Upper lobe of left lung (tissue), 6 donors: ENCODE measurements at places on chromosomes 7 and 10. TPM values are rescaled to one million over a fixed set of nuclear protein-coding genes. Genes with fewer than 3 reads are reported as not detected.

HMX2 gene
- total RNA-seq: not detected

CPA2 gene
- 2.8 TPM for total RNA-seq

DNA sequence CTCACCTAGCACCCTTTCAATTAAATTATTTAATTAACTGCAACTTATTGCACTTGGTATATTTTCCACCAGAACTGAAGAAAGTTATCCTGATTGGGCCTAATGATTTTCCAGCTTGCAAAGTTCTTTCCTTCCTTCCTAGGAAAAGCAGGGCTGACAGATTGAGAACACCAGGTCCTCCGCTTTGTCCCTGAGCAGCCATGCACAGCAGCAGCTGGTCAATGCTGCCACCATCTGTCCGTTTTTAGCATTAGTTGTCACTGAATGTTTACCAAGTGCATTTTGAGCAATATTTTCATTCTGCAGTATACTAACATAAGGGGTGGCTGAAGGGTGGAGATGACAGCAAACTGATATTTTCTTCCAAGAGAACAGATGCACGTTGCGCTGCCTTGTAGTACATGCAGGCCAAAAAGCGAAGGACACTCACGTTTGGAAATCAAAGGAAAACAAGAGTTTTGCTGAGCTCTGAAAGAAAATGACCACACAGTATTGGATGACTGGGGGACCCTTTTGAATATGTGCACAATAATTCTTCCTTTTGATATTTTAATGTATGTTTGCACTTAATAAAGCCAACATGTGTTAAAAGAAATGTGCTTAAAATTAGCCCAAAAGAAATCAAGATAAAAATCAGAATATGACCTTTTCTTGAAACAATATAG lies 248.8 kb upstream of the PTN start:
- no peaks in the 10 kb centered on the region for H3K27me3 ChIP-seq
- H3K36me3 ChIP-seq: no peaks in the 10 kb centered on the region
- H3K27ac ChIP-seq: no peak overlapping the region
- peak; percentile 47 for DNase-seq
- H3K4me1 ChIP-seq: peaks cover 4% of the 10 kb centered on the region

LIPF gene
- total RNA-seq: not detected

DNA sequence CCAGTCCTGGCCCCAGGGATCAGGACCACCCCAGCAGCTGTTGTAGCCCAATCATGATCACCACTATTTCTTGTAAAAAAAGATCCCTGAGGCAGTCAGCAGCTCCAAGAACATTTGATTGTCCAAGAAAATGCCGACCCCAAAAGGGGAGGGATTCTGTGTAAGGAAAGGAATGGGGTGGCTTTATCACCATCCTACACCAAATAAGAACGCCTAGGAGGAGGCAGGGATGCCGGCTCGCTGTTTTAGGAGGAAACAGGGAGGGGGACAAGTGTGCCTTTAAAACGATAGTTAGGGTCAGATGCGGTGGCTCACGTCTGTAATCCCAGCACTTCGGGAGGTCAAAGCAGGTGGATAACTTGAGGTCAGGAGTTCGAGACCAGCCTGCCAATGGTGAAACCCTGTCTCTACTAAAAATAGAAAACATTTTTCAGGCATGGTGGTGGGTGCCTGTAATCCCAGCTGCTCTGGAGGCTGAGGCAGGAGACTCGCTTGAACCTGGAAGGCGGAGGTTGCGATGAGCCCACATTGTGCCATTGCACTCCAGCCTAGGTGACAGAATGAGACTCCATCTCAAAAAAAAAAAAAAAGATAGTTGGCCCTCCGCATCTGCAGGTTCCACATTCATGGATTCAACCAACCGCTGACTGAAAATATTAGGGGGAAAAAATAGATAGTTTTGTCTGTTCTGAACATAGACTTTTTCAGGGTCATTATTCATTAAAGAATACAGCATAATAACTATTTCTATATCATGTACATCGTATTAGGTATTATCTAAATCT lies 63.6 kb downstream of the PDIA4 start:
- no peak overlapping the region for H3K27ac ChIP-seq
- H3K4me3 ChIP-seq: peak overlapping the region; percentile 42
- H3K36me3 ChIP-seq: no peaks in the 10 kb centered on the region
- H3K4me1 ChIP-seq: peaks cover 10% of the 10 kb centered on the region

GRCh38 chr7:79293655-79294142 lies 159.8 kb downstream of the MAGI2 start:
- H3K4me3 ChIP-seq: no peak overlapping the region
- H3K4me1 ChIP-seq: no peaks in the 10 kb centered on the region
- DNase-seq: peak; percentile 76
- H3K27ac ChIP-seq: no peak overlapping the region

PIP gene
- total RNA-seq: not detected

DNA sequence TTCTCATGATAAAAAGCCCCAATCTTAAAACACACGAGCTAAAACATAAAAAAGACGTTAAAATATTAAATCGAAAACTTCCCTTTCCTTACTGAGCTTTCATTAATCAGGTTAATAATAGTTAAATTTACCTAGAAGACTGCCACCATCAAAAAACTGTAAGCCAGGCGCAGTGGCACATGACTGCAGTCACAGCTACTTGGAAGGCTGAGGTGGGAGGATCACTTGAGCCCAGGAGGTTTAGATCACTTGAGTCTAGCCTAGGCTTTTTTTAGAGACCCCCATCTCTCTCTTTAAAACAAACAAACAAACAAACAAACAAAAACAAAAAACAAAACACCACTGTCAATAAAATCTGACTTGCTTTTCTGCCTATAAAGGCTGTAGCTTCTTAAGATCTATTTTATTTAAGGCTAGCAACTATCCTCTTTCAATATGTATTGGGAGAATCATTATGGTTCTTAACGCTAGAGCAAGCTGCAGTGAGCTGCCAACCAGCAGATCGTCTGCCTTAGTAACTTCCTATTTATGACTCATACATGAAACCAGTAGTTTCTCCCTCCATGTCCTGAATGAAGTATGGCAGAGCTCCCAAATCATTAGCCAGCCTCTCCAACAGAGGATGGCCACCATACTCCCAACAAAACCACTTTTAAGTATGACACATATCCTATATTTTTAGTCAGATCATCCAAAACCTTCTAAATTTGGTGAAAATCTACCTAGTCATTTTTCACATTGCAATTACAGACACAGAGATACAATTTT lies 163.7 kb downstream of the SRPK2 start:
- H3K36me3 ChIP-seq: no peaks in the 10 kb centered on the region
- H3K27ac ChIP-seq: no peak overlapping the region
- H3K4me3 ChIP-seq: no peak overlapping the region
- peaks cover 12% of the 10 kb centered on the region for H3K4me1 ChIP-seq
- no peak for DNase-seq
- H3K27me3 ChIP-seq: no peaks in the 10 kb centered on the region

- peak; percentile 17 for DNase-seq
- no peak overlapping the region for H3K27ac ChIP-seq
- H3K4me1 ChIP-seq: peaks cover 25% of the 10 kb centered on the region
- H3K27me3 ChIP-seq: no peaks in the 10 kb centered on the region
Observed at GRCh38 chr10:132390921-132391675, 5.9 kb upstream of the PWWP2B start.

NUDCD3 gene
- 85.7 TPM for total RNA-seq

DNA sequence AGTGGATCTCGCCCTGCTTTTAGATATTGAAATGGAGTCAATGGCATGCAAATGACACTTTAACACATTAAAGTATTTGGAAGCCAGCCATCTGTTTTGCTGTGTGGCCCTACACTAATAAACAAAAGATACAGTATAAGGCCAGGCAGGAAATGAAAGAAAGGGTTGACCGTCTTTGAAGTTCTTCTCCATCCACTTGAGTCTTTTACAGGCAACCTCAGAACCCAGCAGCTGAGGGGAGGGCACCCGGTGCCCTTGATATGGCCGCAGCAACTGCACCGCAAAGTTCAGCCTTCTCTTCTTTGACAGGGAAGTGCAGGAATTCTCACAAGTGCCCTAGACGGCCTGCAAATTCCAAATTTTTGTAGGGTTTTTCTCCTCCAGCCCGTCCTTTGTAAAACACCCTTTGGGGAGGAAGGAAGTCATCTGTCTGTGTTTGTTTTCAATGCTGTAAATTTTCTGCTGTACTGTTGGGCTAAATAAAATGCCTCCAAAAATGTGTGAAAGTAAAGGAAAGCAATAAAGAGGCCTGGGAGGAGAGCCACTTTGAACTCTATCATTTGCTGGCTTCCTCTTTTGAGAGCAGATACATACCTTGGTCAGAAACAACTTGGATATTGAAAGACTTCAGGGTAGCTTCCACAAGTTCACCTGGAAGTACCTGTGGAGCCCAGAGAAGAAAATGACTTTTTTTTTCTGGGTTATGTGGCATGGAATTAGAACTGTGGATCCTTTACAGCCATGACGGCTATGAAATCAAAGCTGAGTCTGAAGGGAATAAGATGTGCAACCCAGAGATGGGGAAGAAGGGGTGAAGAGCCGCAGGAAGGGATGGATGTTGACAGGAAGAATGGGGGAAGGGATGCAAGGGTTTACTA lies 3.6 kb downstream of the HOXA1 start:
- H3K4me1 ChIP-seq: peaks cover 4% of the 10 kb centered on the region
- H3K36me3 ChIP-seq: no peaks in the 10 kb centered on the region
- no peak overlapping the region for H3K4me3 ChIP-seq
- no peak for DNase-seq
- no peak overlapping the region for H3K27ac ChIP-seq

- peaks cover 4% of the 10 kb centered on the region for H3K4me1 ChIP-seq
- no peak overlapping the region for H3K4me3 ChIP-seq
- no peaks in the 10 kb centered on the region for H3K36me3 ChIP-seq
- no peaks in the 10 kb centered on the region for H3K27me3 ChIP-seq
- H3K27ac ChIP-seq: no peak overlapping the region
Observed at GRCh38 chr10:47347303-47347675, 874 bp upstream of the RBP3 start.

- no peaks in the 10 kb centered on the region for H3K27me3 ChIP-seq
- no peak overlapping the region for H3K27ac ChIP-seq
- no peaks in the 10 kb centered on the region for H3K36me3 ChIP-seq
- H3K4me3 ChIP-seq: no peak overlapping the region
Observed at GRCh38 chr10:116296291-116296721, 23.3 kb upstream of the GFRA1 start.

DNA sequence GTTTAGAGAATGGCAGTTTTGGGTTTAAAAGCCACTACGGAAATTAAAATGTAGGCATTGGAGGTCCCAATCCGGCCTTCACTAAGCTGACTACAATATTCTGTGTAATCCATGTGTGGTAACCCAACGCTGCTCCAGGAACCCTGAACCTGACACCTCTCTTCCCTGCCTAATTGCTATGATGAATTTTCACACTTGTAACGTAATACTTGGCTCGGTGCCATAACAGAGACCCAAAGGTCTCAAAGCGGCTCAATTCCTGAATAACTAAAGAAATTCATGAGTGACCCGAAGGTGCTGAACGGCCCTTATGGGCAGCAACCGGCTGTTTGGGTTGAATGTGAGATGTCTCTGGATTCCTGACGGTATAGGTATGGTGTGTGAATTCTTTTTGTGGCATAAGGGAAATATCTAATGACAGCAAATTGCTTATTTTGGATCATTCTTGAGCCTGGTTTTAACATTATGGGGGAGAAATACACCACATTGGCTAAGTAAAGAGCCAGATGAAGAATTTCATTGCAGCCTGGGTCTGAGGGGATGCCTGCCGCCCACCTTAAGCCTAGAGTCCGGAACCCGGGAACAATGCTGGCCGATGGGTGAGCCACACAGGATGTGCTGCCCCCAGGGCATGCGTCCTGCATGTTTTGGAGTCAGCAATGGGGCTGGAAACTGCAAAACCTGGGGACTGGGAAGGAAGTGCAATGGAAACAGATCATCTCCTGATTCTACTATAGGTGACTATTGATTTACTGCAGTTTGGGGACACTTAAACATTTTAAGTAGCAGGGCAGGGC lies 69.7 kb upstream of the FZD8 start:
- H3K27ac ChIP-seq: no peak overlapping the region
- no peak for DNase-seq
- H3K4me1 ChIP-seq: no peaks in the 10 kb centered on the region

DNA sequence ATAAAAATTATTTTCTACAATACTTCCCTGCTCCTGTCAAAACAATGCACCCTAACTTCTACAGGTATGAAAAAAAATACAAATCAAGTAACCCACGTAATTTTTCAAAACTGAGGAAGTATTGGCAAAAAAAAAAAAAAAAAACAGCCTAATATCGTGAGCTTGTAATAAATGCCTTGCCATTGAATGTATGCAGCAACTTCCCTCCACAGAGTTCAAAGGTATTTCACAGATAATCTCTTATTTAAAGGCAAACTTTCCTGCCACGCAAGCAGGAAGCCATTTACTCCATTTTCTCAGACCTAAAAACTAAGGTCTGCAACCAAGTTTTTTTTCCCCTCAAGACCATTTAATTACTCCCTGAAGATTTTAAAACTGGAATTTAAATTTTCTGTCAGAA lies 642 bp upstream of the AGR2 start:
- no peaks in the 10 kb centered on the region for H3K36me3 ChIP-seq
- H3K4me3 ChIP-seq: no peak overlapping the region
- H3K4me1 ChIP-seq: no peaks in the 10 kb centered on the region
- DNase-seq: no peak
- no peak overlapping the region for H3K27ac ChIP-seq

WIPF3 gene
- total RNA-seq: not detected

- DNase-seq: no peak
- no peaks in the 10 kb centered on the region for H3K27me3 ChIP-seq
- no peaks in the 10 kb centered on the region for H3K36me3 ChIP-seq
- no peak overlapping the region for H3K27ac ChIP-seq
- H3K4me3 ChIP-seq: no peak overlapping the region
Observed at GRCh38 chr7:66683770-66684123, 55.1 kb downstream of the KCTD7 start.

SYT15 gene
- total RNA-seq: 50.6 TPM

DNA sequence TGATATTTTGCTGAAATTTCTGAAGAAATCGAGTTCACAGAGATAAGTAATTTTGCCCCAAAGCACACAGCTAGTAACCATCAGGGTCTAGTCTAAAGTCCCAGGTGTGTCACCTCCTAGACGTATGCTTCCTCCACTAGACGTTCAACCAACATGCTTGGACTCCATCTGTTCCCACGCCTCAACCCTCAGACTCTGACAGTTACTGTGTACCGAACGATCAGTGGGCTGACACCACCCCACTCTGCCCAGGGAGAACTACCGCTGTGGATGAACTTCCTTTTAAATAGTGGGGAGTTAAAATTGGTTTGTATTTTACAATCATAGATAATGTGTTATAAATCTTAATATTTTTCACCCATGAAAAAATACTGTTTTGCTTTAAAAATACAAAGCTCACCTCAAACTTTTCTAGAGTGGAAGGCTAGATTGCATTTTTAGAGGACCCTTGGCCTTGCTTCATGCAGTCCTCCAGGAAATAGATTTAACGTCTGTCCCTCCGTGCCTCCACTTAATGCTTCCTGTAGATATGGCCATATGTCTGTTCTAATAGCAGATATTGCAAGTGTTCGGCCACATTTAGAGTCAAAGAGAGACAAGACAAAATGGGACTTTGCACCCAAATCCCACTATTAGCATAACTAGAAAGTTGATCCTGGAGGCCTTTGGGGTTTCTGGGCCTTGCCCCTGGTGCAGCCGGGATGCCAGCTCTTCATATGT lies 91.4 kb upstream of the ZPBP start:
- no peaks in the 10 kb centered on the region for H3K27me3 ChIP-seq
- H3K4me1 ChIP-seq: no peaks in the 10 kb centered on the region
- no peak overlapping the region for H3K4me3 ChIP-seq
- H3K36me3 ChIP-seq: no peaks in the 10 kb centered on the region
